ENCODE measurements at places on chromosomes 13 and 19.

DNA sequence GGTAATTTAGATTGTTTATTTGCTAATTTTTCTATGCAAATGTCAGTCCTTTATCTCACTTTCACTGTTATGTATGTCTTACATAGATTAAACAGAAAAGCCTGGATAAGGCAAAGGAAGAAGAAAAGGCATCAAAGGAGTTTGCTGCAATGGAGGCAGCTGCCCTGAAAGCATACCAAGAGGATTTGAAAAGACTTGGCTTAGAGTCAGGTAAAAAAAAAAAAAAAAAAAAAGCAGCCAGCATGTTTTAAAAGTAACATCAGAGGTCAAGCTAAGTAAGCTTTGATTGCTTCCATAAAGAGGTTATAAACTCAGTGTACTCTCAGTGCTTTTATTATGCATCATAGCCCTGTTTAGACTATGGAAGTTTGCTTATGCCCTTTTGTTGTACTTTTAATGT lies 3.8 kb downstream of the WBP4 start:
- no peak for DNase-seq

DNA sequence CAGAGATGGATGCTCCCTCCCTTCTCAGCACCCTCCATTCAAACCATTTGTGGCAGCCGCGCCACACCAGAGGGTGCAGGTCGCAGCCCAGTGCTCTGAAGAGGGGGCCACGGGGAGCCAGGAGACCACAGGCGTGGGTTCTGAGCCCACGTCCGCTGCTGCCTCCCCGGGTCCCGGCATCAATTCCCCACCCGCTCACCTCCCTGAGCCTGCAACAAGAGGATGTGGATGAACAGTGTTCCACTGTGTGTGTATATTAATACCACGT lies 120.1 kb upstream of the VSTM2B start:
- no peak for DNase-seq

DNA sequence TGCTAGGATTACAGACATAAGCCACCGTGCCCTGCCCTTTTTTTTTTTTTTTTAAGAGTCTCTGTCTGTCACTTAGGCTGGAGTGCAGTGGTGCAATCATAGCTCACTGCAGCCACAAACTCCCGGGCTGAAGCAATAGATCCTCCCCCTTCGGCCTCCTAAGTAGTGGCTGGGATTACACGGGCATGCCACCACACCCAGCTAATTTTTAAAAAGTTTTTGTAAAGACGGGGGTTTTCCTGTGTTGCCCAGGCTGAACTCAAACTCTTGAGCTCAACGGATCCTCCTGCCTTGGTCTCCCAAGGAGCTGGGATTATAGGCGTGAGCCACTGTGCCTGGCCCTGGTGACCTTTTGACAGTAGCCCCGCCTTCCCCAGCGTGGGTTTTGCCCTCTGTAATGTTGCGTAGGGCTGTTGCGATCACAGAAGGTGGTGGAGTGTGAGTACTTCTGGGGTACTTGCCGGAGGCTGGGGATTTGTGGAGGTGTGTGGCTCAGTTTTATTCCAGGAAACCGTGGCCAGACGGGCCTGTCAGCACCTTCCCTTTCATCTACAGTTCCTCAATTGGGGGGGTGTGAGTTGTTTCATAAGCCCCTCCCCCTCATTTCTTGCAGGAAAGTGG lies 11.6 kb upstream of the RETN start:
- DNase-seq = no peak

GRCh38 chr19:29119590-29119989 lies 93.4 kb downstream of the UQCRFS1 start:
- DNase-seq = no peak

- DNase-seq = peak; percentile 56
Measured at GRCh38 chr19:2561895-2562294, 86.0 kb downstream of the GADD45B start.

GRCh38 chr19:49333811-49334288 lies 1.4 kb upstream of the CD37 start:
- peak; percentile 56 for DNase-seq

Data from activated naive CD4-positive, alpha-beta T cell treated with anti-CD3 and anti-CD28 coated beads, Interleukin-2, amount 50 U/mL, for 16 hours (primary cell).